ENCODE measurements at places on chromosomes 1 and 21.

GRCh38 chr1:204940591-204940990, 69.9 kb downstream of the NFASC start:
- no peak for DNase-seq

GRCh38 chr1:93758842-93759515, 77.3 kb upstream of the BCAR3 start:
- no peak for DNase-seq

GRCh38 chr1:66767626-66768025, 15.4 kb downstream of the DYNLT5 start:
- DNase-seq, result no peak

DNA sequence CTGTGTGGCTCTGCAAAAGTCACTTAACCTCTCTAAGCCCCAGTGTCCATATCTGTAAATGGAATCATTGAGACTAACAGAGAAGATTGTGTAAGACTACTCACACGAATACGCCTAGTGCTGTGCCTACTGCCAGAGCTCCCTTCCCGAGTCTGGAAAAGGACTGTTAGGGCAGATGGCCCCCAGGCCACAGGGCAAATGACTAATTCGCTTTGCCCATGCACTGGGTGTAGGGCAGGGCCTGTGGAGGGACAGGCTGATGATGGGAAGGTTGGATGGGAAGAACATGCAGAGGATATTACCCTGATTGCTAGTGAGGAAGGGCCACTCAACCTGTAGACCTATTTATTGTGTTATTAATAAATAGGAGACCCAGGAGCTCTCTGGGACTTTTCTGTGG, 4.2 kb upstream of the GPR61 start:
- DNase-seq, result no peak

GRCh38 chr1:88647249-88647645, 36.8 kb upstream of the PKN2 start:
- no peak for DNase-seq

DNA sequence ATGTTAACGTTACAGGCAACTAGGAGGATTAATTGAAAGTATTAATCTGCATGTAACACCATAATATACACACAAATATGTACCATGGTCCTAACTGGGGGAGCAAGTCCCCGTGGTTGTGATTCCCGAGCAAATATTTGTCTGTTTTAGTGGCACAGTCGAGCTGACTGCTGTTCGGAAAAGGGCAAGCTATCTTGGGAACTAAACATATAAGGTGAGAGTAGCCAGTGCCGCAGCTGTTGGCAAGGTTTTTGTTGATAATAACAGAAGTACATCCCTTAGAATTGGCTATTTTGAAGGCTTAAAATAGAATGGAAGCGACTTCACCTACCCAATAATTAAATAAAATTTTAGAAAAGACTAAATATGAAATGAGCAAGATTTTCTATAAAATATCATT, 45.5 kb downstream of the UCHL5 start:
- no peak for DNase-seq

- DNase-seq, result no peak
Observed at GRCh38 chr1:200628223-200628881, 7.8 kb upstream of the KIF14 start.

GRCh38 chr1:200242110-200243041, 167.5 kb downstream of the ZNF281 start:
- DNase-seq, result no peak

- DNase-seq, result peak; percentile 20
Observed at GRCh38 chr1:226708342-226708780, 30.7 kb downstream of the ITPKB start.

DNA sequence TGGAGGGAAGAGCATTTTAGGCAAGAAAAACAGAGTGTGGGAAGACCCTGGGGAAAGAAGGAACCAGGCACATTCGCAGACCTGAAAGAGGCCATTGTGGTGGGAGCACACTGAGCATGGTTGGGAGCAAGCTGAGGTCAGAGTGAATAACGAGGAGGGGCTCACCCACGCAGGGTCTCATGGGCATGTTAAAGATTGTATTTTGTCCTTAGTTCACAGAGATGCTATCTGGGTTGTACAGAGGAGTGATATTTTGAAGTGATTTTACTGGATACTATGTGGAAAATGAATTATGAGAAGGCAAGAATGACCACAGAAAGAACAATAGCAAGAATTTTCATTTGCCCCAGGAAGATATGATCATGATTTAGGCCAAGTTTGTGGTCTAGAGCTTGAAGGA, 578.3 kb upstream of the NR5A2 start:
- DNase-seq, result no peak

GRCh38 chr1:243716906-243717305, 133.1 kb downstream of the AKT3 start:
- no peak for DNase-seq

GRCh38 chr1:69863704-69864103, 296.0 kb downstream of the LRRC7 start:
- no peak for DNase-seq

DNA sequence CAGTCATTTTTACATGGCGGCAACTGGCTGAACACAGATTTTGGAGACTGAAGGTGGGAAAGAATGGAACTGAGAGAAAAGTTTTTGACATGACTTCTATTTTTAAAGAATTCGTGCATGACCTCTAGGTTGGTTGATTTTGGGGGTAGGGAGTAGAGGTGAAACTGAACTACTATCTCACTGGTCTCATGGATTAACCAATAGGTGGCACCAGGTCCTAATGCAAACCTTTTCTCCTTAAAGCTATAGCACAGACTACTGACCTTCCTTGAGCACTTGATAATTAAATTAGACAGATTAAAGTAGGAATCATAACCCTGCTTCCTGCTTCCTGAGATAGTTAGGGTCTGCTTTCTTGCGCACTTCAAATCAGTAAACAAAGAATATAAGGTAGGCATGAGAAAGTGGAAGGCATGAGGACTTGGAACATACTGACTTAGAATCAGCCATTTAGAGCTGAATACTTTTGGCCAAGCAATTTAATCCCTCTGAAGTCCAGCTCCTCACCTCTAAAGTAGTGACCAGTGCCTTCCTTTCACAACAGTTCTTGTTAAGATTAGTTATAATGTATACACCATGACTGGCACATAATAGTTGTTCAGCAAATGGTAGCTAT, 206.0 kb downstream of the CENPF start:
- peak; percentile 32 for DNase-seq

DNA sequence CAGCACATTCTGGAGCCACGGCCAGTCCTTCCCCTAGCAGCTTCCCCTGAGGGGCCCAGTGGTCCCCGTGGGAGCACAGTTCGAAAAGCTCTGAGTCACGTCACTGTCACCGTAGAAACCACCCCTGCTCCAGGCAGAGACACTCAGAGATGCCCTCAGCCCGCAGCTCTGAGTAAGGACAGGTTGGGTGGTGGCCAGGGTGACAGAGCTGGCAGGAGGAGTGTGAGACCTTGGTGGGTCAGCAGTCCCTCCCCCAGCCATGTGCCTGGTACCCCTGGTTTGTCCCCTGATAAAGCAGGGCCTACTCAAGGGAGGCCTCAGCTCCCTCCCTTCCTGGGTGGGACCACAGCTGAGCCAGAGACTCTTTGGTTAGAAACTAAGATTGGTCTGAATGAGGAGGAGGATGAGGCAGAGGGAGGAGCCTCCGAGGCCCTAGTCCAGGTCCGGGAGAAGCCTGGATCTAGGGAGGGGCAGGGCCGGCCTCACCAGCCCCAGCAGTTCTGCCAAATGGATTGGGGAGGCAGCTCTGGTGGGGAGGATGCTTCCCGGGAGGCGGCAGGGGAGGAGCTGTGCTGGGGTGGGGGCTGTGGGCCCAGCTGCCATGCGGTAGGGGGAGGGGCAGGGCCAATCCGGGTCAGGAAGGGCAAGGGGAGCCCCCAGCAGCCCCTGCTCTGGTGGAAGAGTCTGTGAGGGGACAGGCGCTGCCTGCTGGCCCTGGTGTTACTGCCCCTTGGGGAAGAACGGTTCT, 55.2 kb downstream of the SLC9A1 start:
- peak; percentile 77 for DNase-seq

DNA sequence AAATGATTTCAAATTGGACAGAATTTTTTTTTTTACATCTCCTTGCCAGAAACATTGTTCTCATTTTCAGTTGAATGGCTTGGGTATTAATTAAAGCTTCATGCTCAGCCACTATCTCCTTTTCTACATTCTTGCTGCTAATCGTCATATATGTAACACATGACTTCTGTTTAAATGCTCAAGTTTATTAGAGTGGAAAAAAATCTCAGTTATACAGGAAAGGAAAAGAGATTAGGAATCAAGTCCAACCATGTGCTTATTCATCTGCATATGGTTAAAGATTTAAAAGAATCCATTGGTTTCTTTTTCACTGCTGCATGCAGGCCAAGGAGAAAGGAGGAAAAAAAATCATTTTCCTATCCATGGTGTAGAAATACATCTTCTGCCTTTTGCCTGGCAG, 47.3 kb upstream of the CNN3 start:
- no peak for DNase-seq

GRCh38 chr1:228416217-228416933, at the start of gene TRIM17:
Gene TRIM17, minus strand, starts transcription at chr1:228416861. Its CDS starts 1,789 bp downstream, at chr1:228415072.
- no peak for DNase-seq

- peak; percentile 27 for DNase-seq
Observed at GRCh38 chr1:110084227-110085078, 14.0 kb upstream of the ALX3 start.

DNA sequence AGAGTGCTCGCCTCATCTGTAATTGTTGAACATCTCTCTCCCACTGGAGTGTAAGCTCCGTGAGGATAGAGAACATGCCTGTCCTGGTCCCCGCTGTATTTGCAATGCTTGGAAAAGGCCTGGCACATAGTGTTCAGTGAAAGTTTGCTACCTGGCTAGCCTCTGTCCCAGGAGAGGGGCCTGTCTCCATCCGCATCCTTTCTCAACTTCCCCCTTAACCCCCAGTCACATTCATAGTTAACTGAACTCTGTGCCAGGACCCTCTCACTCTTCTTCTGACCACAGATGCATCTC, 15.2 kb downstream of the SPOCD1 start:
- DNase-seq, result no peak

DNA sequence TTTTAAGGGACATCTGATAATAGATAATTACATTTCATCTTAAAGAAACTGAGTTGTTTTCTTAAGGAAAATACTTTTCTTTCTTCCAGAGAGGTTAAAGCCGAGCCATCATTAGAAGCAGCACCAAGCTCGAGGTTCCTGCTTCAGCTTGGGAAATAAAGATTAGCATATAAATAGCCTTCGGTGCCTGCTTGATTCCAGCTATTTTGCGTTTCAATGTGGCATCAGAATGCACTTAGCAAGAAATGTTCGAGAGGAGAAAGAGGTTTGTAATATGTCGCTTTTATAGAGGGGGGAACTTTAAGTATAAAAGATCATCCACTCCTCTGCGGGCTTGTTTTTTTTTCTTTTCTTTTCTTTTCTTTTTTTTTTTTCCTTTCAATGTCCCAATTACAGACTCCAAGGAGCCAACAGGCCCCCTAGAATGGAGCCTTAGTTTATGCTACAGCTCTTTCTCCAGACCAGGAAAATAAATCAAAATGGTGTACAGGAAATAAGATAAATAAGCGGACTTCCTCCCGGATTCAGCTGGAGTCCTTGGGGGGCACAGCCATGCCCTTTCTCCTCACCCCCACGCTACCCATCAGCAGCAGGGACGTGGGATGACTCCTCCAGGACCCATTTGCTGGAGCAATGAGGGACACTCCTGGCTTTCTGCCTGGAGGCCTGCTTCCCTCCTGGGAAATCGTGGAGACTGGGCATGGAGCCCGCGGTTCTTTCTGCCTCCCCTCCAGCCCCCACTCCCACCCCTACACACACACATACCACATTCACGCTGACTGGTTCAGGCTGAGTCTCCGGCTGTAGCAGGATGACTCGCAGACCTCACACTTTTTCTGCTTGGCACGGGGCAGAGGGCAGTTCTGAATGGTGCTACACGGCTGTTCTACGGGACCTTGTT, 131.6 kb downstream of the RRAGC start:
- no peak for DNase-seq

DNA sequence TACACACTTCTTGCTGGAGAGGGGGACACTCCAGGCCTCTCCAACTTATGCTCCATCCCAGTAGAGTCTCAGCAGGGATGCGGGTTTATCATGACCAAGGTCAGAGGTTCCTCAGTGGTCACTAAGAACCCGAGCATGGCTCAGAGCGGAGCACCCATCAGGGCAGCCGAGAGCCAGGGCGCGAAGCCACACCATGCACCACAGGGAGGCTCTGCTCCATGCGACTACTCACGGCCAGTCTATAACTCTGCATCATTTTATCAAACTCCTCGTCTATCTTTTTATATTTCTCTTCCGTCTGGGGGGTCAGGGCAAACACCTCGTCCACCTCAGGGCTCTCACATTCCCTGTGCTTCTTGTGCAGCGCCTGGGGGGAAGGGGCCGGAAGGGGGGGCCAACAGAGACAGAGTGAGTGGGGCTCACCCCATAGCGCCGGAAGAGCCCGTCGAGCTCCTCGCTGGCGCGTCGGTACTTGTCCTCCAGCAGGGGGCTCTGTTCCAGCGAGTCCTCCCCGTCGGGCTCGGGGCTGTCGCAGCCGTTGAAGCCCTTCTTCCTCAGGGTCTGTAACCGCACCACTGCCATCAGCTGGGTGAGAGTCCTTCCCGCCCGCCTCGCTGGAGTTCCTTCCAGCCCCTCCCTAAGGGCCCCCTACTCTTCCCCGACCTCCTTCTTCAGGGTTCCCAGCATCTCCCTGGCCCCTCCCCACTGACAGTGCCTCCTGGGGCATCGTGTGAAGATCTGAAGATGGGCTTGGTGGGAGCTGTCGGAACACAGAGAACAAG, 20.0 kb downstream of the MEF2D start:
- peak; percentile 82 for DNase-seq

DNA sequence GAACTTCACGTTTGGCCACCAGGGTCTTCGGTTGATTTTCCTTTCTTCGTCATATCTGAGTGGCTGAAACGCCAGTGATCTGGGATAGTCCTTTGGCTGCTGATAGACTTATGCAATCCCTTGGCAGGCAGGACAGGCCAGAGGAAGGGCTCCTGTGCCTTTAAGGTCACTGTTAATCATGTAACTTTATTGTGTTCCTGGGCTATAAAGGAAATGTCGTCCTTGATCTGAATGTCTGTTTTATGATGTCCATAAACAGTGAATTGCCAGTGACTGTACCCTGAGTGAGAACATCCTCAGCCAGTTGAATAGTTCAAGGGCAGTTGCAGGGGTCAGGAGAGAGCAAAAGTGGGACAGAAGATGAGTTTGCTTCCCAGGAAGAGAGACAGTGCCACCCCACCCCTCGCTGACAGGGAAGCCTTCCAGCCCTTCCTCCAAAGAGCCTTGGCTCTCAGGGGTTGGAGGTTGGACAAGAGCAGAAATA, 68.0 kb downstream of the PDE9A start:
- DNase-seq, result no peak

GRCh38 chr1:158155673-158156072, 25.0 kb upstream of the CD1D start:
- no peak for DNase-seq

- no peak for DNase-seq
Observed at GRCh38 chr21:22355949-22356348, 1357.7 kb downstream of the NCAM2 start.

- DNase-seq, result no peak
Observed at GRCh38 chr1:174836543-174836942, 163.2 kb upstream of the CACYBP start.

- DNase-seq, result no peak
Observed at GRCh38 chr1:211648336-211648735, 27.1 kb downstream of the NEK2 start.

GRCh38 chr1:101664726-101665125, 332.0 kb downstream of the OLFM3 start:
- no peak for DNase-seq

- DNase-seq, result no peak
Observed at GRCh38 chr21:32930673-32931072, 95.1 kb upstream of the OLIG2 start.
